ENCODE measurements at places on chromosomes 7 and 10. TPM values are rescaled to one million over a fixed set of nuclear protein-coding genes. Genes with fewer than 3 reads are reported as not detected.

PRKAG2 gene
- 12.5 TPM for total RNA-seq

DNA sequence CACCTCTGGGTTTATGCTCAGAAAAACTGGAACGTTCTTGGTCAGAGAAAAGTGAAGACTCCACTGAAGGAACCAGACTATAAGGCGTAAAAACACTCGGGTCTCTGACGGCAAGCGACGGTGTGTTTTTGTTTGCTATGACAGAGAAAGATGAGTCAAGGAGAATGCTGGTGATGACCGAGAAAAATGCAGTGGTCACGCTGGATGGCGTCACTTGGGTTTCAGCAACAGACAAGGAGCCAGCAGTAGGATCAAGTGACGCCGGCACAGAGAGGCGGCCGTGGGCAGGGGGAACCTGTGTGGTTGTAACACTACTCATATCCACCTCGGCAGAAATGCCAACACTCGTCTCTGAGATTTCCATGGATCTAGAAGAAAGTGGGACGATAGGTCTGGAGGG lies 63.4 kb downstream of the KIAA1549 start:
- no peak for DNase-seq
- no peak overlapping the region for H3K4me3 ChIP-seq
- no peaks in the 10 kb centered on the region for H3K27me3 ChIP-seq
- peak overlapping the region; percentile 70 for H3K27ac ChIP-seq

MMP21 gene
- total RNA-seq = not detected

LMBR1 gene
- 55.1 TPM for total RNA-seq

CYP2E1 gene
- 0.49 TPM for total RNA-seq

- no peak for DNase-seq
- H3K4me1 ChIP-seq = peaks cover 35% of the 10 kb centered on the region
- H3K4me3 ChIP-seq = no peak overlapping the region
- H3K36me3 ChIP-seq = no peaks in the 10 kb centered on the region
- H3K27me3 ChIP-seq = no peaks in the 10 kb centered on the region
- H3K27ac ChIP-seq = no peak overlapping the region
These were observed 151.1 kb downstream of the MAD1L1 start for GRCh38 chr7:2081526-2082135.

DNA sequence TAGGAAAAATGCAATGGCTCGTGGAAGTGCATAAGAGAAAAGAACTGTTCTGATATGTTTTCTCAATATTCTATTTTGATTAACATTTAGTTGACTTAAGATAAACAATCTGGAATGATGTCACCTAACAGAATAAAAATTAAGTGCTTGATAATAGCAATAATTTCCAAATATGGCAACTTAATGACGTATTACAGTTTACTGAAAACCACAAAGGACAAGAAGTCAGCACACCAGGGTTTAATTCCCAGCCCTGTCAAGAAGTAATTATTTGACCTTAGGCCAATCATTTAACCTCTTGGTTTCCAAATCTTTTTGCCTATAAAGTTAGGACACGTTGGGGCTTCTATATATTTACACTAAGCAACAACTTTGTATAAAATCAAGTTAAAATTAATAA lies 95.7 kb downstream of the CABCOCO1 start:
- no peak overlapping the region for H3K4me3 ChIP-seq
- no peak overlapping the region for H3K27ac ChIP-seq
- no peaks in the 10 kb centered on the region for H3K36me3 ChIP-seq
- H3K27me3 ChIP-seq = no peaks in the 10 kb centered on the region
- peaks cover 28% of the 10 kb centered on the region for H3K4me1 ChIP-seq
- no peak for DNase-seq

- H3K4me1 ChIP-seq = no peaks in the 10 kb centered on the region
- DNase-seq = no peak
- H3K4me3 ChIP-seq = no peak overlapping the region
- no peaks in the 10 kb centered on the region for H3K36me3 ChIP-seq
- H3K27me3 ChIP-seq = peaks cover 9% of the 10 kb centered on the region
These were observed 305.8 kb downstream of the KIF20B start for GRCh38 chr10:90007226-90007625.

Data from neural crest cell (in vitro differentiated cells).